ENCODE measurements at places on chromosomes 5 and 9.

DNA sequence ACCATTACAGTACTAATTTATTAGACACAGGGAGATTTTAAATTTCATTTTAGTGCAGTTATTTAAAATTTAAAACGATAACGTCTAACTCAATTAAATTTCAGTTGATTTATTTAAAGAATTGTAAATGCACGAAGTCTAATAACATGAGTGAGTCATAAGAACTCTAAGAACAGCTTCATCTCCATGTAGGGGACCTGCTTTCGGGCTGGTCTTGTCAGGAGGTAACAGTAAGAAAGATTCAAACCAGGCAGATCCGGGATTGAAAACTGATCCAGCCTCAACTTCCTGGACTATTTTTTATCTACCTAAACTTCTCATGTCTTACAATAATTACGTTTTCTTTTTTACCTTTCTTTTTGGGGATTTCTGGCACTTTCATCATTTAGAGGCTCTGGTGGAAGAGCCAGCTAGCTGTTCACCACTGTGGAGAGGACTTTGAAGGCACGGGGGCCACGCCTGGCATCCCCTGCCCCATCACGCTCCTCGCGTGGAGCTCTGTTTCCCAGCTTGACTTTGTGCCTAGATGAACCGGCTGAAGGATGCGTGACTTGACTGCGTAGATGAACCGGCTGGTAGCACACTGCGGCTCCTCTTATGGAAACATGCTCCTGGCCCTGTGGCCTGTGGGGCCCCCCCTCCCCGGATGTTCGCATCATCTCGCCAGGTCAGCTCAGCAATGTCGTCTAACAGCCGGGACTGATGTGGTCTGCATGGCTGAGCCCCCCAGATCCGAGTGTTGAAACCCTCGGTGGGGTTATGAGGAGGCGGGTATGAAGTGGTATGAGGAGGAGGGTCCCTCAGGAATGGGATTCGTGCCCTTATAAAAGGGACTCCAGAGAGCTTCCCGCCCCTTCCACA is 26.0 kb downstream of the NDUFS6 start:
- no peak for DNase-seq

DNA sequence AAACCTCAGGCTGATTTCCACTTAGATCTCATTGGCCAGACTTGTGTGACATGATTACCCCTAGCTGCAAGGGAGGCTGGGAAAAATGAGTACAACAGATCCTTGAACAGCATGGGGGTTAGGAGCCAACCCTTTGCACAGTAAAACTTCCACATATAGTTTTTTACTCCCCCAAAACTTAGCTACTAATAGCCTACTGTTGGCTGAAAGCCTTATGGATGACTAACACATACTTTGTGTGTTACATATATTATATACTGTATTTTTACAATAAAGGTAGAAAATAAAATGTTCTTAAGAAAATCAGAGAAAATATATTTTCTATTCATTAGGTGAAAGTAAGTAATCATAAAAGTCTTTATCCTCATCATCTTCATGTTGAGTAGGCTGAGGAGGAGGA is 217.4 kb downstream of the NMUR2 start:
- DNase-seq, result no peak

- no peak for DNase-seq
Observed at GRCh38 chr5:79561525-79561893, 47.6 kb upstream of the HOMER1 start.

DNA sequence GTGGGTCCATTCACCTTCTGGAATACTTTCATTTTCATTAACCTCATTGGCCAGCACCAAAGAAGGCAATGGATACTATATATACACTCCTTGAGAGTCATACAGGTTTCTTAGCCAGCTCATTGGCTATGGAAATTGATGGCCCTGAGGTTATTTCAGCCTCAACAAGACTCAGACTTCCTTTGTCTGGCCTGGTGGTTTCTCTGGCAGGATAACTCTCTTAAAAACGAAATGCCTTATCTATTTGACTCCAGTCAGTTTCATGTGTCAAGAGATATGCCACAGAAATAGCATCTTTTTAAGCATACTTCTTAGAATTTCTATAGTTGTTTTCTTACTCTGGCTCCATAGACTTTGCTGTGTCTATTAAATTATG is 28.9 kb downstream of the CDH9 start:
- DNase-seq, result no peak

GRCh38 chr9:120184266-120184665 is 395.7 kb downstream of the CDK5RAP2 start:
- DNase-seq, result no peak

- DNase-seq, result no peak
Observed at GRCh38 chr5:172077664-172078425, 71.4 kb upstream of the FBXW11 start.

DNA sequence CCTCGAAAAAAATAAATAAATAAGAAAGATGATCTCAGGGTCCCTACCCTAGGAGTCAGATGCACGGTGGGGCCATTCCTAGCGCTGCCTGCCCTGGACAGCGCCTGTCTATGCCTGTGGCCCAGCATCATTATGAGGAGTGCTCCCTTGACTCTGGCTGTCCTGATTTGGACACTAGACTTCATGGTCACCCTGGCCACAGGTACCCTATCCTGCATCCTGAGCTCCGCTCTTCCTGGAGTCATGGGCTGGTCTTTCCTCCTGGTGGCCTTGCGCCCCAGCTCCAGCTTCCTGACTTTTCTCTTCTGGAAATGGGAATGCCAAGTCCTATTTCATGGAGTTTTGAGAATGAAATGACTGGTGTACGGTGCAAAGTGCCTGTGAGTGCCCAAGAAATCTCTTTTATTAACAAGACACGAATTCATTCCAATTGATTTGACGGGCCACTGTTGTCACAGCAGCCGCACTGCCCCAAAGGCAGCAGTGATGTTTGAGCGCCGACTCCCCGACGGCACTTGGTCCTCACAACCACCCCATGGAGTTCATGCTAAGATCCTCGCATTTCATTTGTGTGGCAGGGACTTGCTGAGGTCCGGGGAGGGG is 564 bp upstream of the AIF1L start:
- DNase-seq, result no peak

- peak; percentile 86 for DNase-seq
Observed at GRCh38 chr5:149455889-149456409, 76.9 kb upstream of the IL17B start.

- DNase-seq, result no peak
Observed at GRCh38 chr9:136983656-136984314, 992 bp downstream of the LCNL1 start.

- no peak for DNase-seq
Observed at GRCh38 chr9:121666294-121666693, 14.9 kb downstream of the DAB2IP start.

DNA sequence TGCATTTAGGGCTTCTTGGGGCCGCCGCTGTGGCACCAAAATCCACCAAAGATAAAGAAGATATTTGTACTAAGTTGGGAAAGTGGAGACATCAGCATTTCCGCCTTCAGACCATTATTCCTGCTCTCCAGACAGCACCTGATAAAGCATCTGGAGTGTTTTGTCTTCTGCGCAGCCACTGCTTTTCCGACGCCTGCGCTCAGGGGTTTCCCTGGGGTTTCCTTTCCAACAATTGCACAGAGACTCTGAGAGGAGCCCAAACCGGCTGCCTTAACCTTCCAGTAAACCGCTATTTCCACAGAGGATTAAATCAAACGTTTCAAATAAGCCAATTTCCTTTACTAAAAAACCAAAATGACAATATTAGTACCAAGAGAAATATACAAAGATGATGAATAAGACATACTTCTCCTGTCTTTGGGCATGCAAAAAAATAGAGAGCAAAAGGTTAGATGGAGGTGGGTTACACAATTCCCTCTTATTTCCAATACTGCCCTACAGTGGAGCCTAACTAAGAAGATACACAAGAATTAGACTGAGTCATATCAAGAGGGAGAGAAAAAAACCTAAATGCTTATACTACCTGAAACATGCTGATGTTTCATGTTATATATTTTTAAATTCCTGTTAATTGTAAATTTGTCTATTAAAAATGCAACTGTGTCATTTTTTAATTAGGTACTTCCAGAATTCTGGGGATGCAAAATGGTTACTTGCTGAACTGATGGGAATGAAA is 98.4 kb downstream of the MAPKAP1 start:
- DNase-seq, result peak; percentile 31

DNA sequence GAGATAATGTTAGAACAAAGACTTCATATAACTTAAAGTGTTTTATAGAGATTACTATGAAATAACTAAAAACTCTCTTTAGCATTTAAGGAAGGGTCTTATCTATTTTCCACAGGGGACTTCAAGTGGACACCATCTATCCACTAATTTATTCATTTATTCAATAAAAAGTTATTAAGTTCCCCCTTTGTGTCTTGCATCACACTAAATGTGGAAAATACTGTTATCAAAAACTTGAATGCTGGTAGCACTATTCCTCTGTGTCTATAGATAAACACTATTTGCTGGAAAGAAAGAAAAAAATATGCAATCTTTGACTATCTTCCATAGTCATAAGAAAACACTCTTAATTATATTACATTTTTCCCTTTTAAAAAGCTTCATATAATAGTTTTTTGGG is 20.1 kb upstream of the ZNF622 start:
- DNase-seq, result no peak

GRCh38 chr5:43649256-43649655 is 46.3 kb downstream of the NNT start:
- peak; percentile 61 for DNase-seq

- no peak for DNase-seq
Observed at GRCh38 chr5:5381310-5381913, 41.1 kb upstream of the ICE1 start.

DNA sequence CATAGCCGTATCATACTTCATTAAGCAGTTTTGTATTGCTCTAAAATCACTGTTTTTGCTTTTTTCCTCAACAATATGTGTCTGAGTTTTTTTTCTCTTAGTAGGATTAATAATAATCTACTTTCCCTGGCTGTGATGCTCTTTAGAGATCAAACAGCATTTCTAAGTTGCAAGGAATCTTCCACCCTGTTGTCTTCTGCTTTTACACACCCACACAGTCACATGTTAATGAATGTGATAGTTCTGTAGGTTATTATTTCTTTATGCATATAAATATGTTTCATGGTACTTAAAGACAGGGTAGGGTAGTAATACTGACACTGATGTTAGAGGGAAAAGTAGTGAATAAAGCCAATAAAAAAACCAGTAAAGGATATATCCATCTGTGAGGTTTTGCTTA is 29.3 kb downstream of the SLC44A1 start:
- no peak for DNase-seq

GRCh38 chr5:17374973-17375742 is 122.9 kb upstream of the TAF11L2 start:
- DNase-seq, result peak; percentile 50

DNA sequence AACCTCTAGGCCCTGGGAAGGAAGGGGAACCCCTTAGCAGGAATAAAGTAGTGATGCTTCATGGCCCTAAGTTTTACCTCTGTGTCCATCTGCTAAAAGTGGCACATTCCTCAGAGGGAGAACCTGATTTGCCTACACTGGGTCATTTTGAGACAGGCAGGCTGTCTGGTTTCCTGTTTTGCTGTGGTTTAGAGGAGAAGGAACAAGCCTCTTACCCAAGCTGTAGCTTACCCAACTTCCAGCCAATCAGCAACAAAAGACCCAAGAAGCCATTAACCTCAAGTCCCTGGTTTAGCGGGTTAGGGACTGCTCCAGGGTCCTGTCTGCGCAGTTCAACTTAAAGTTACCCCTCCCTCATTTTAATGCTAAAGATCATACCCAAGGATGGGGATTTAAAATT is 411.0 kb downstream of the MAT2B start:
- peak; percentile 37 for DNase-seq

DNA sequence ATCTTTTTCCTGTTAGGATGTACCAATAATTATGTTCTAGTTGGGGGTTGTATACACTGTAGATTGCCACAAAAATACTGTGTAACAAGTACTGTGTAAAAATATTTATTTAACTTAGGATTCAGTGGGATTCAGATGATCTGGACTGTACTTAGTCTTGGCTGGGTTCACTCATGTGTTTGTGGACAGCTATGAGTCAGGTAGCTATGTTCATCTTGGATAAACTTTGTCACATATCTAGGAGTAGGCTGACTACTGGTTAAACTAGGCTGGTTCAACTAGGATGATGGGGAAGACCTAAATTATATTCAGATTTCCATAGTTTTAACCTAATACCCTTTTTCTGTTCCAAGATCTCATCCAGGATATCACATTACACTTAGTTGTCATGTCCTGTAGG is 32.1 kb upstream of the TNFSF15 start:
- DNase-seq, result no peak

DNA sequence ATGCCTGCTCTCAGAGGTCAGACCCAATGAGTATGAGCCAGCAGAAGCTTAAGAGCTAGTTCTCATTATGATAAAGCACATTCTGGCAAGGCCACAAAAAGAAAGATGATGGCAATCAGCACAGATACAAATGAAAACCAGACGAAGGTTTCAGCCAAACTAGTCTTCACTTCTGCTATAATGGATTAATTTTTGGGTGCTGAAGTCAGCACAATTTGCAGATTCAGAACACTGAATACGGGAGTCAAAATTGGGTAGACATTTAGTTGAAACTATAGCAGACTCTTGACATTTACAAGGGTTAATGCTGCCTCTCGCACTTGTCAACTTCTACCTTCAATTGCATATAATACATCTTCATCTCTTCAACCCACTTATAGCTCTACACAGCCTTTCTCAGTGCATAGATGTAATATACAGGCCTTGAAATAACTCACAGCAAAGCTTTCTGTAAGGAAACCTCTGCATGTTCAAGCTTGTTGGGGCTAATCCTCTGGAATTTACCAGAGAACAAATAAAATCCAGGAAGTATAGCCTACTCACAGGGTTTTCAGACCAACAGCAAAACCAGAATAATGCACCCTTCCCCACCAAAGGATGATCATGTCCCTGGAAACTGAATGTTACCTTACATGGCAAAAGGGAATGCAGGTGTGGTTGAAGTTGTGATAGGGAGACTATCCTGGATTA is 77.1 kb downstream of the BAAT start:
- no peak for DNase-seq

- no peak for DNase-seq
Observed at GRCh38 chr5:96919754-96920197, 16.1 kb upstream of the LNPEP start.

- DNase-seq, result peak; percentile 82
Observed at GRCh38 chr5:94693043-94693822, 74.8 kb downstream of the SLF1 start.

DNA sequence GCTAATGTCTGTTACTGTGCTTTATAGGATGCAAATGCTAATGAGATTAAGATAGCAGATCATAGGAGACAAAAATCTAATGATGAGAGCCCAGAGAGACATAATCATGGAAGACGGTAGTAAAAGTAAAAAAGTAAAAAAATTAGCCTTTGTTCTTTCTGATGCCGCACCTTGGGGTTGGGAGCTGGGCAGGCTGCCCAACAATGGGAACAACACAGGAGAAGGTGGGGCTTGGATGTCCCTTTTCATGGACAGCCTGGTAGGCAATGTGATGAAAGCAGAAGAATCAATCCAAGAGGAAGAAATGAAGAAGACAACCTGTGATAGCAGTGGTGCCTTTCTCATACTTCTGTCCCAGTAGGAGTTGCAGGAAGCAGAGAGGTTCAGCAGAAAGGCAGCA is 57.2 kb downstream of the RAB14 start:
- DNase-seq, result no peak

Data from fibroblast of villous mesenchyme (primary cell).